NCI-H1048 (cell line): ENCODE measurements at places on chromosomes 1 and 21.

DNA sequence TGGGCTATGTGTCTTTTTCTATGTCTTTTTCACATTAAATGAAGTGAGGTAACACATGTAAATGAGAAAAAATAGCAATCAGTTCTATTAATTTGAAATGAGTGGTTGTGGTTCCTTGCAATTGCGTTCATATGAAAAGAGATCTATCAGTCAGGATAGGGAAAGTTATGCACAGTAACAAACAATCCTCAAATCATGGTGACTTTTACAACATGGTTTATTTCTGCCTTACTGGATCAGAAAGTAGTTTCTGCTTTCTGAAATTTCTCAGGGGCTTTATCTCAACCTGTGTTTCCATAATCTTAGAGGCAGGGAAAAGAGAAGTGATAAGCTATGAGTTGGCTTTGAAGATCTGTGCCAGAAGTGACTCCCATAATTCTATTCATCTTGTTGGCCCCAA, 39.0 kb downstream of the DOP1B start:
- DNase-seq: no peak

DNA sequence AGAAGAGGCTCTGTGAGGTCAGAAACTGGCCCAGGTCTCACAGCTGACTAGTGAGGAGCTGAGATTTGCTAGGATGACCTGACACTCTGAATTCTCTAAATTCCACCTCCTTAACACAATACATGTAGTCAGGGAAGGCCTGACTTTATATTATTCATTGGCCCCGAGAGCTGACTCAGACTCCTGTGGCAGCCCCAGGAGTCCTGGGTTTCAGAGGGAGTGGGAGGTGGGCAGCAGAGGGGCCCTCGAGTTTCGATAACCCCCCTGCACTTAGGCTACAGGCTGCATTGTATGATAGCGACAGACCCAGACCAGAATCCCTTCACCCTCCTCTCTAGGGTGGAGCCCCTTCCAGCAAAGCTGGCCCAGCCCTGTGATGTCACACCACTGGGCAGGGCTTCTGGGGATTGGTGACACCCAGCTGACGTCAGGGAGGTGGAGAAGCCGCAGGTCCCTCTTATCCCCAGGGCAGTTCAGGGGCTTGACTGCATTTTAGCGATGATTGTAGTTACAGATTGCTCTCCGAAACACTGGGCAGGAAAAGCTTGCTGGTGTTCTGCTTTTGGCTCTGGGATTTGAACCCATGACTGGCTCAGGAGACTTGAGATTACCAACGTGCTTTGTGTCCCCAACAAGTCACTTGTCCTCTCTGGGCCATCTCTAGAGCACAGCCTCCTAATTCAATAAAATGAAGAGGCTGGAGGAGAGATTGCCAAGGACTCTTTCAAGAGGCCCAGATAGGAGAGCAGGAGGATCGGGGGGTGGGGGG, 17.0 kb upstream of the GPR37L1 start:
- no peak for DNase-seq

DNA sequence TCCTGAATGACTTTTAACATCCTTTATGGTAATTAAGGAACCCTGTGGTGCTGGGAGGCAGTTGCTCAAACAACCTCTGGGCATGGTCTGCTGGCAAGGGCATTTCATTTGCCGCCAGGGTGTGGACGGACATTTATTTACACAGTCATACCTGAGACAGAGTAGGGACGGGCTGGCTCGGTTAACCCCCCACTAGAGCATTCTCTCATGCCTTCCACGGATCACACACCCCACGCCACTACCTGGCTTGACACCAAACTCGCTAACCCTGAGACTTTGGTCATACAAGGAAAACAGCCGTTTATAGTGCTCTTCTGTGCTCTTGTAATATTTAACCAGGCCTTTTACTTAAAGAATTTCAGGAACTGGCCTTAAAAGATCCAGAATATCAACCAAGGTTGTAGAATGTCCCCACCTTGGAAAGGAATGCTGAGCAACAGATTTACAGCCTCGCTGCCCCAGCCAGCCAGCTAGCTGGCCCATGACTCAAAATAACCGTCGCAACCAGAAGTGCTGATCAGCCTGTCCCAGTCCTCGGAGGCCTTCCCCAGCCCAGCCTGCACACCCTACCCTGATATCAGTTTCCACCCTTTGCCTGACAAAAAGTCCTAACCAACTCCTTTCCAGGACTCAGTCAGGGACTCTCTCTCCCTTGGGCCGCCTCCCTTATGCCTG, 6.5 kb upstream of the PDXK start:
- DNase-seq: no peak

DNA sequence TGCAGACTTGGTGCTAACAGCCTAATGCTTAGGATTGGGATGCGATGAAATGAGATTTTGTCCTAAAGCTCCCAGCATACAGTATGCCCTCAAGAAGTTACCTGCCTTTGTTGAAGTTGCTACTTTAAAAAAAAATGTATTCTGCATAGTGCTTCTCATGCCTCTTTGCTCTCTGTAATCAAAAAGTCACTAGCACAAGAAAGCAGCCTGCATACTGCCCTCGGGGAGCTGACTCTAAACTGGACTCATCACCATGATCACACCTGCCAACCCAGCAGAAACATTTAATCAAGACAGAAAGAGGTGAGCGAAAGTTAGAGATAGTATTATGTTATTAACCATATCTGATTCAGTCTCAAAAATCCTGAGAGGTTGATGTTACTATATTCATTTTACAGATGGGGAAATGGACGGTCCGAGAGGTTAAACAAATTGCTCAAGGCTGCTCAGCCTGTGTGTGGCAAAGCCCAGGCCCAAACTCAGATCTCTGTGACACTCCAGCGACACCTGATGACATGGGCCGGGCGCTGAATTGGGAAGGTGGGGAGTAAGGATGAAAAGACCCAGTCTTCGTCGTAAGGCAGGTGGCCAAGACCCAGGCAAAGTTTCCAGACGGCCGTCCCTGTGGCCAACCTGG, 1.1 kb downstream of the BATF3 start:
- DNase-seq: no peak

DNA sequence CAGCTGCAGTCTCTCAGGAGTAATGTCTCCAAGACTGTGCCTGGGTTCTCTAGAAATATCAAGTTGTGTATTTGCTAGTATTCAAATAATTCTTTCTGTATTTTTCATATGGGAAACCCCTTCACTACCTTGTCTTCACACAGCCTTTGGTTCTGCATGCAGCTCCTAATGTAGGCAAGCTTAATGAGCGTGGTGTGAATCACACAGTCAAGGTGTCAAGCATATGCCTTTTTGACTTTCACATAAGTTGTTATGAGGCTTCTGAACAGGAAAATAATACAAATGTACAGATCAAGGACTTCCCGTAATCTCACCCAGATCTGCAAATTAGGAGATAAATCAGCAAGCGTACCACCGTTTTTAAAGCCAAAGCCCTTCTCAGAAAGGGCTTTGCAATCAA, at the start of gene FCRL3:
Gene FCRL3 (minus strand): TSS at position 38 of the 400 bp plus-strand sequence. CDS start 280 bp downstream, outside the sequence.
- DNase-seq: no peak

DNA sequence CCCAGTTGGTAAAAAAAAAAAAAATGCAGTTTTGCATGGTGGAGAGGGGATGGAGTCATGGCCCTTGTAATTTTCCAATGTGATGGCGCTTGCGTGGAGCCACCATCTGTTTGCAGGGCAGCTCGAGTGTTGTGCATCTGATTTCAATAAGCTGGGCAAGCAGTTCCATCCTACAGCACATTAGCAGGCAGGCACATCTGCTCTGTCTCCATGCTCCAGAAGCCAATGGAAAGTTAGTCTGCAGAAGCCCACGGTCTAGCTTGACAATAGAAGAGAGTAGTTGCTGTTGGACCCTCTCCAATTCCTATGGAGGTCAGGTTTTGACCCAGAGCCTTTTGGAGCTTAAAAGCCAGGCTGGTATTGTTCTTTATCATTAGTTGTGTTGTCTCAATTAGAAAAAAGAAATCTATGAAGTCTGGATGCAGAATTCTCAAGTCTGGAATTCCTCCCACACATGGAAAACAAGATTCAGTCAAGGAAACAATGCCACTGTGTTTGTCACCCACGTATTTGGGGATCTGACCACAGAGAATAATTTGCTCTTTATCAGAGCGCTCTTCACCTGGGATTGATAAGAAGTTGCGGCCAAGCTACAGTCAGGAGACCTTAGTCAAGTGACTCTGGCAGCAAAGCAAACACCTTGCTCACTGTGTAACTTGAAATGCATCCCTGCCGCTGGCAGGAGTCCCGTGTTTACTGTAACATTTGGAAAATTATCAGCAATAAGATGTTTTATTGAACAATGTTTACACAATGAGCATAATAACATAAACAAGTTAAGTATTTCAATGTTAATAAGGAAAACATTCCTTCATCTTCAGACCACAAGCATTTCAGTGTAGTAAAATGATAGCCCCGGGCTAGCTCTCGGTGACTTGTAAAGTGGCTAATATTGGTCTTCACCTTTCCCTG, 20.7 kb downstream of the NGF start:
- DNase-seq: no peak

GRCh38 chr1:112686835-112687234, 12.4 kb downstream of the MOV10 start:
- DNase-seq: no peak

DNA sequence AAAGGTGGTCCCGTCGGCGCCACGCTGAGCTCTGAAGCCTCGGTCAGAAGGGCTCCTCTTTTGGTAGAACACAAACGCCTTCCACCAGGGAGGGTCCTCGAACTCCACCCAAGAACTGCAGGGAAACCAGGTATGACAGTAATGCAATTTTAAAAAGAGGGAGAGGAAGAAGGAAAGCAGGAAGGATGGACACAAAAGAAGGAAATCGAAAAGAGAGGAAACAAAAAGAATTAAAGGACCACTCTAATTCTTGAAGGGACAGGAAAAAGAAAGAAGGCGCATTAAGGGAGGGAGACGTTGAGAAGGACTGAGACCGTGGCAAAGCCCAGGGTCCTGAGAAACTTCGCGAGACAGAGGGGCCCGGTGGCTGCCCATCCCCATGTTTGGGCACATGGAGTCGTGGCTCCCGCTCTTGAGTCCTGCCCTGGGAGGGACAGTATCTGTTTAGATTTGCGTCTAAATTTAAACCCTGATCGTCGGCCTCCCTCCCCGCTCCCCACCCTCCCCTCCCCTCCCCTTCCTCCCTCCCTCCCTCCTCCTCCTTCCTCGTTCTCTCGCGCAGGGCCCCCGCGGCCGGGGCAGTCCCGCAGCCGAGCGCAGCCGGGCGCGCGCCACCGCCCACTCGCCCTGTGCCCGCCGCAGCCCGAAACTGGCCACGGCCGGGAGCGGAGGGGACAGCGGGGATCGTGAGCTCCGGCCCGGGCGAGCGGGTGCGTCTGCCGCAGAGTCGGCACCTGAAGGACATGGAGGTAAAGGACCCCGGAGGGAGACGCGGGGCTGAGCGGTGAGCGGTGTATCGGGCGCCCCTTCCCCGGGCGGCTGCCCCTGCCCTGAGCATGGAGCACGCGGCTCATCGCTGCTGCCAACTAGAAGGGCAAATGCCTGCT, at the start of gene RCSD1:
Gene RCSD1 (plus strand): TSS at position 552 of the 887 bp plus-strand sequence. CDS start 192 bp downstream, at position 744.
- DNase-seq: no peak

- DNase-seq: no peak
These were observed 68.3 kb downstream of the PLA2G4A start for GRCh38 chr1:186897008-186897407.

DNA sequence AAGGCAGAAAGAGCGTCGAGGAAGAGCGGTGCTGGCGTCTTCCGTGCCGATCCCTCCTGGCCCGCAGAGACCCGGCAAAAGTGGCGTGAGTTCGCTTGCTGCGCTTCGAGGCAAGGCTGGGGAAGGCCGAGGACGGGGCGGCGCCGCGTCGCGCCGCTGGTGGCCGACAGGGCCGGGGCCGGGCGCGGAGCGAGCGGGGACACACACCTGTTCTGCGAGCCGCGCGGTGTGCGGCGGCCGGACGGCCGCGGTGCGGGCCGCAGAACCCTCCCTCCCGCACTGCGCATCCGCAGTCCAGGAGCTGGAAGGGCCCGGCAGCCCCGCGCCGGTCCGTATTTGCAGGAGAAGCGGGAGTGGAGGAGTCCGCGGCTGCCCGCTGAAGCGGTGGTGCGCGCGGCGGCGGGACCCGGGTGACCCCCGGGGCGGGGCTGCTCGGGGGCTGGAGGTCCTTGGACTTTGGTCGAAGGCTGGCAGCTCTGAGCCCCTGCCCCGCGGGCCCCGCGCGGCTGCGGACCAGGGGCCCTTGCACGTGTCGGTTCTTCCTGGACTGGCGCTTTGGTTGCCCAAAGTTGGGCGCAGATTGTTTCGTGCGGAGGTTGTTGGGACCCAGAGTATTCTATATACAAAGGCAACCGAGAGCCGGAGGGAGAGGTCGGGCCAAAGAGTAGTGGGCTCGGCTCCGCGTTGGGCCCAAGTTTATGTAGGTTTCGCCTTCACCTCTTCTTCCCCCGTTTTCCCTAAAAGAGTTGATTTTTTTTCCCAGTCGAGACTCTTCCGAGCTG, 2.6 kb downstream of the RNF220 start:
- no peak for DNase-seq

DNA sequence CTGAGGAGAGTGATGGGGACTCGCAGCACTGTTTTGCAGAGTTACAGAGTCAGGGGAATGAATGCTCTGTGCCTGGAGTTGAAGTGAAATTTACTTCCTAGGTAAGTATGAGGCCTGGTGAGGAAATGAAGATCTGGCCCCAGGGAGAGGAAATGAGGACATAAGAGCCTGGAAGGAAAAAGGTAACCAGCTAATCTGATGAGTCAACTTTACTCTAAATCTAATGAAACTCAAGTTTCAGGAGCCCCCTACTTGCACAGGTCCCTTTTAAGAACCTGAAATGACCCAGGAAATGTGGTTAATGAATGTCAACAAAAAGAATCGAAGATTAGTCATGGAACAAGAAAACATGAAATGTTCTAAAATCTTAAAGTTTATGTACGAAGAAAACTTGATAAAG, 599.0 kb downstream of the AGBL4 start:
- DNase-seq: no peak

GRCh38 chr1:234592240-234592639, 17.7 kb downstream of the IRF2BP2 start:
- DNase-seq: no peak

DNA sequence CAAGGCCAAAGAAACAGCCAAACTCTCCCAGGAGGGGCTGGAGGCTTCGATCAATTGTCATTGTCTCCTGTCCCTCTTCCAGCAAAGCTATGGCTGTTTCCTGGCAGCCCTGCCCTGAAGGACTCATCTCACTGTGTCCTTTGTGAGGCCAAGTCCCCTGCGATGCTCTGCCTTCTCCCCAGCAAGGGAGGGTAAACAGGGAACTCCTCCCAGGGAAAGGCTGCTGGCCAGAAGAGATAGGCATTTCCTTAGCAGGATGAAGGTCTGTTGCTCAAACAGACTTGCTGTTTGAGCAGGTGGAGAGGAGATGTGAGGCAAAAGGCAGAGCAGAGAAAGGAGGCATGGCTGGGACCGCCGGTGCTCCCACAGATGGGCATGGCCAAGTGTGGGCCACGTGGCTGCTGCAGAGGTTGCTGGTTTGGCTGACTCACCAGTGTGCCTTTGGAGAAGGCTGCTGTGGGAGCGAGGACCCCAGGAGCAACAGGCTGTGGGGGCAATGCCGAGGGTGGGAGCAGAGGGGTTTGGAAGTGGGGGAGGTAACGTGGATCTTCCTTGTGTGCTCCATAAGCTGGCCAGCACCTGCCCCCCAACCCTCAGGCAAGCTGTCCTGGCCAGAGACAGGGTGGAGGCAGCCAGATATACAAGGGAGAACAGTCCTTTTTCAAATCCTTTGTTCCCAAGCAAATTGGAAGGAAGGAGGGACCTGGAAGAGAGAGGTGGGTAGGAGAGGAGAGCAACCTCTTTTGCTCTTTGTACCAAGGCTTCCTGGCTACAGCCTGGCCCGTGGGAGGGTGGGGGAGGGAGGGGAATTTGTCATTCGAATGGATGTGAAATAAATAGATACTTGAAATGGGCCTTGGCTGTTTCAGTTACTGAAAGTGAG, 449.8 kb downstream of the SIPA1L2 start:
- no peak for DNase-seq
